ENCODE measurements at places on chromosomes 2 and 18. TPM values are rescaled to one million over a fixed set of nuclear protein-coding genes. Genes with fewer than 3 reads are reported as not detected.

DNA sequence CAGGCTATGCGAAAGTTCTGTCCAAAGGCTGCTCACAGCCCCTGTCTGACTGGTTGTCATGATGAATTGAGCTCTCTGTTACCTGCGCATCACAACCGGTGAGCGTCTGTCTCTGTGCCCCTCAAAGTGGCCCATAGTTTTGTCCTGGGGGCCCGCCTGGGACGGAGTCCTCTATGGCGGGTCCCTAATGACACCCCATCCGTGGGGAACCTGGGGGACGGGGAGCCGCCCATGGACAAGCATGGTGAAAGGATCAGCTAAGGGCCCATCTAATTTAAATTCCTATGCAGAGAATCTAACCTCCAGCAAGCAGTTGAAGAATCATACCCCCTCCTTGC, 473 bp downstream of the ELMOD3 start:
- no peak for DNase-seq

- DNase-seq = no peak
Measured at GRCh38 chr2:241896746-241897201, 27.2 kb downstream of the RTP5 start.

Gene APLF
- 6.9 TPM for total RNA-seq

Gene AGXT
- total RNA-seq = not detected

DNA sequence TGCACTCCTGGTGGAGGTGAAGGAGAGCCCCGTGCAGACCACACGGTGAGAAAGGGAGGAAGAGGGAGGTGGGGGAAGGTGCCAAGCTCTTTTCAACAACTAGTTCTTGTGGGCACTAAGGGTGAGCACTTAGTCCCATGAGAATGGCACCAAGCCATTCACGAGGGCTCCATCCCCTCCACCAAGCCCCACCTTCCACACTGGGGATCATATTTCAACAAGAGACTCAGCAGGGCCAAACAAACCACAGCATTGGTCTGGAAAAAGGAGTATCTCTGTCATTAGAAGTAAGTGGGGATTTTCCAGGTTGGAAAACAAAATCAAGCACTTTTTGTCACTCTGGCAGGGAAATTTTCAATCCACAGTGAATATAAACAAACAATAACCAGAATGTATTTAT, 38.4 kb downstream of the ZAP70 start:
- no peak for DNase-seq

- no peak for DNase-seq
Measured at GRCh38 chr18:37844209-37844970, 278.8 kb upstream of the CELF4 start.

- DNase-seq = no peak
Measured at GRCh38 chr18:46518438-46518837, 138.6 kb downstream of the LOXHD1 start.

DNA sequence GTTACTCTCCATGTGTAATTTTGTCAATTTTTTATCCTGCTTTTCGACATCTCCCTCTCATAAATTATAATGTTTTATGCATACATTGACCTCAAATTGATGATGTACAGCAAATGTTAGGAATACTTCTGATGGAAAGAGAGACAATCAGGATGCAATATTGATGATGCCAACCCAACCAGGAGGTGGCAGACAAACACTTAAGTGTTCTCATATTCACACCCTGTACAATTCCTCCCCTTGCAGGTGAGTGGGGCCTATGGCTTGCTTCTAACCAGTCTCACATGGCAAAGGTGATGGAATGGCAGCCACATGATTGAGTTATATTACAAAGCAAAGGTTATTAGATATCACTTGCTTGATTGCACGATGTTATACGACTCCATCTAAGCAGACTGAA, 594.3 kb upstream of the REG3G start:
- no peak for DNase-seq

Measured in neural crest cell (in vitro differentiated cells).